ENCODE measurements at places on chromosomes 16 and 17. TPM values are rescaled to one million over a fixed set of nuclear protein-coding genes. Genes with fewer than 3 reads are reported as not detected.

Gene SCGB1C2
- not detected for total RNA-seq

DNA sequence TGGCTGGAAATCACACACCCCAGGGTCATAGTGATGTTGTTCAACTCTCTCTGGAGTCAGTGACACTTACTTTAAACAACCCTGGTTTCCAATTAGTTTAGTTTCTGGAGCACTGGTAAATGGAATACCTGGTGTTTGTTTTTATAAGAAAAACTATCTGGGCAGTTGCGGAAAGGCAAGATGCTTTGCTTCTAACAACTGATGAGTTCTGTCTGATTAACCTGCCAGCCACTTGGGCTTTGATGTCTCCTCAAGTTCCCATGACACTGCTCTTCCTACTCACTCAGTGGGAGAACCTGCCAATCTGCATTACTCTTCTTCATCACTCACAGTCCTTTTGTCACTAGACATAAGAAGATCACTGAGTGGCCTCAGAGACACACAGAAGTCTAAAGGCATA is 78.7 kb upstream of the MTMR4 start:
- H3K4me3 ChIP-seq, result no peak overlapping the region
- no peaks in the 10 kb centered on the region for H3K36me3 ChIP-seq
- no peak overlapping the region for H3K27ac ChIP-seq
- H3K27me3 ChIP-seq, result no peaks in the 10 kb centered on the region
- H3K4me1 ChIP-seq, result no peaks in the 10 kb centered on the region

- DNase-seq, result no peak
- no peaks in the 10 kb centered on the region for H3K36me3 ChIP-seq
- H3K27me3 ChIP-seq, result no peaks in the 10 kb centered on the region
These were observed 39.7 kb downstream of the REXO5 start for GRCh38 chr16:20846030-20846429.

DNA sequence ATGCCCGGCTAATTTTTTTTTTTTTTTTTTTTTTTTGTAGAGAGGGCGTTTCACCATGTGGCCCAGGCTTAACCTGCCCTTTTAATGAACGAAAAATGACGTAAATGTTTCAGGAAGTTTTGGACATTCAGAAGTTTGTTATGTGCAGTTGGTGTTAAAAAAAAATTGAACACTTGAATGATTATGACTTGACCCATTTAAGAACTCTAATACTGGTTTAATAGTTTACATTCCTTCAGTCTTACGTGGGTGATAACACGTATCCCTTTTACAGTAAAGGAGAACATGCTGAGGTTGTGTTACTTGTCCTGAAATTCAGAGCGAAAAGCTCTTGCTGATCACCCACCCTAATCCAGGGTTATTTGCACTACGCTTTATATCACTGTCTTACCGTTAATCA is 1.7 kb downstream of the MLYCD start:
- no peaks in the 10 kb centered on the region for H3K36me3 ChIP-seq
- H3K4me1 ChIP-seq, result peaks cover 25% of the 10 kb centered on the region
- no peaks in the 10 kb centered on the region for H3K27me3 ChIP-seq
- DNase-seq, result no peak
- no peak overlapping the region for H3K4me3 ChIP-seq

DNA sequence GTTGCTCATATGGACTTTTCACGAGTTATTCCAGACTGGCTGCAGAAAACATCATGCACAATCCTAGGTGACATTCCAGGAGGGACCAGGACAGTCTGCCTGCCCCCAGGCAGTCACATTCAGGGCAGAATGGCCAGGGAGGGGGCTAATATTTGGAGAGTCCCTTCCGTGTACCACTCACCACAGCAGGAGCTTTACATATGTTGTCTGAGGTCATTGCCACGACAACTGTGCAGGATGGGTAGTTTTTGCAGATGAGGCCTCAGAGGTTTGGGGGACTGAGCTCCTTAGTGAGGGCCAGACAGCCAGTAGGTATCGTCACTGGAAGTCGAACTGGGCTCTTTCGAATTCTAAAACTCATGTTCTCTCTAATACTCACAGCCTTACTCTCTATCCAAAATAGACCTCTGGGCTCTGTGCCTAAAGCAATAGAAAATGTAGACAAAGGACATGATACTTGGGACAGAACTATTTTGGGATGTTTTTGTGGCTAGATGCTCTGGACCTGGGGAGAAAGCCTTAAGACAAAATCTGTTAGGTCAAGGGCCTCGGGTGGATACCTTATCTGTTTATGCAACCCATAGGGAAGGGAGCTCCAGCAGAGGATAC is 338.5 kb downstream of the MAF start:
- H3K4me3 ChIP-seq, result no peak overlapping the region
- no peaks in the 10 kb centered on the region for H3K36me3 ChIP-seq
- peaks cover under 1% of the 10 kb centered on the region for H3K4me1 ChIP-seq
- H3K27me3 ChIP-seq, result no peaks in the 10 kb centered on the region
- DNase-seq, result no peak
- no peak overlapping the region for H3K27ac ChIP-seq

- no peaks in the 10 kb centered on the region for H3K36me3 ChIP-seq
- H3K4me3 ChIP-seq, result no peak overlapping the region
- no peak for DNase-seq
These were observed 189.2 kb downstream of the PRKCB start for GRCh38 chr16:24024971-24025370.

DNA sequence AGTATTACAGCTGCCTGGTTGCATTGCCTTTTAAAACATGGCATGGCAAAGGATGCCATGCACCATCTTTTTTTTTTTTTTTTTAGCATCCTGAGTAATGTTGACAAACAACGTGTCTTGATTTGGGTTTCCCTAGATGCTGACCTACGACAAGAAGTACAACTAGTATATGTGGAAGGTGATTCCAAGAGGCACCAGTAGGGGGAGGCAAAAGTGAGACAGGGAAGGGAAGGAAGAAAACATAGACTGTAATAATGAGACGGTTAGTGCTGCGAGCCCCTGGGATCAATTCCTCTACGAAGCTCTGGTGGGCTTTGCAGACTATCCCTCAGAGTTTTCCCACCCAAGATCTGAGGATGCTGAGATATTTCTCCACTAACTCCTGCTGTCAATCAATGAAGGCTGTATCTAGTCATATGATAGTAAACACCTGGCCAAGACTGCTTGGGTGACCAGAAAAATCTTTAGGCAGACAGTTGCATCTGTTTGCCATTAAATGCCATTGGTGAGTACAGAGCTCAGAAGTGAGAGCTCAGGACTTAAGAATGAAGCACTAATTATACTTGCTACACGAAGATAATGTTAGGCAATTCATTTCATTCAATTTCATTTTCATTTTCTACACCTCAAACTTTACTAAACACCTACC is 458.6 kb upstream of the GOT2 start:
- no peak for DNase-seq
- no peaks in the 10 kb centered on the region for H3K36me3 ChIP-seq
- H3K4me3 ChIP-seq, result no peak overlapping the region
- H3K27me3 ChIP-seq, result no peaks in the 10 kb centered on the region
- no peak overlapping the region for H3K27ac ChIP-seq
- no peaks in the 10 kb centered on the region for H3K4me1 ChIP-seq

DNA sequence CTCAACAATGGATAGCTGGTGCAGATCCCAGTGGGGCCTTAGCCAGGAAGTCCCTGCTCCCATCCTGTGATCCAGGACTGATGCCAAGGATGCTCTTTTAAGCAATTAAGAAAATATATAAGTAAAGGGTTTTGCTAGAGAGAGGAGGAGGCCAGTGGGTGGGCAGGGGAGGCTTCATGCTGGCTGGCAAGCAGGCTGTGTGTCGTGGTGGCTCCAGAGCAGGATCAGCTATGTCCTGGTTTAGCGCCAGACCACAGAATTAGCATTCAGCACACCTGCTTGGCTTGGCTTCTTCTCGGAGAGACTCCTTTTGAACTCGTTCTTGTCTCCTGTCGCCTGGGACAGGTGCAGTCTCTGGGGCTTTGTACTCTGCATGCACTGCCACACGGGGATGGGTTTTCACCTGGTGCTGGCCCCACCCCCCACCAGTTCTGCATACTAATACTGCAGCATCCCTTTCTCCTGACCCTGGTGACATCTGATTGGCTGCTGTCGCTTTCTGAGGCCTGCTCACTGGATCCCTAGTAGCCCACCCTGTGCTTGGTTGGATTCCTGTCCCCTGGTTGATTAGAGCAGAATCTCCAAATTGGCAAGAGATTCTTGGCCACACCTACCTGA is 66.1 kb downstream of the PLD6 start:
- peaks cover 15% of the 10 kb centered on the region for H3K36me3 ChIP-seq
- DNase-seq, result no peak
- no peaks in the 10 kb centered on the region for H3K27me3 ChIP-seq
- H3K27ac ChIP-seq, result no peak overlapping the region
- H3K4me1 ChIP-seq, result no peaks in the 10 kb centered on the region

All from CD8-positive, alpha-beta memory T cell (primary cell).